ENCODE measurements at places on chromosomes 3 and 15.

DNA sequence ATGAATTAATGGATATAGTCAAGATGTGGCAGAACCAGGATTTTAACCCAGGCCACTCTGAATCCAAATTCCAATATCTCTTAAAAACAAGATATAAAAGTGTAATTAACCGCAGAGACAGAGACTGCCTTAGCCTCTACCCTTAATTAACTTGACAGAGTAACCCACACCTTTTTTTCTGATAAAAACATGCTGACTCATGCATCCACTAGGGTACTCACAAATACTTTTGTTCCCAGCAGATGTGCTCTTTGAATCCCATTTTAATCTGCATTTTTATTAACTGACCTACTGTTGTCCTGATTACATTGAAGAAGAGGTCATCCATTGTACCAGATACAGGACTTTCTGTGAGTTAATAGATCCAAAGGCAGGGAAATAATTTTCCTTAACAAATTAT is 278.3 kb downstream of the CHL1 start:
- DNase-seq, result no peak

DNA sequence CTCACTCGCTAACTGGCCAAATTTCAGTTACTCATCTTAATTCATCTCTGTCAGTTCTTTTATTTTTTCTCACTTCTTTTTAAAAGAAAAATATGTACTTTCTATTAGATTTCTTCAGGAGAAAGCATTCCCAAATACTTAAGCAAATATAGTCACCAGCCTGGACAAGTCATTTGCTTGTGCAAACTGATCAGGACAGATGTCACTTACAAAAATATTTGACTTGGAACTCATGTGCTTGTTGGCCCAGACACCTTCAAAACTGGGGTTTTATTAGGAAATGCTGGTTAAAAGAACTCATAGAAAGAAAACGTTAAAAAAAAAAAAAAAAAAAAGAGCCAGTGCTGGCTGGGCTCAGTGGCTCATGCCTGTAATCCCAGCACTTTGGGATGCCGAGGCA is 31.3 kb upstream of the FOXP1 start:
- no peak for DNase-seq

DNA sequence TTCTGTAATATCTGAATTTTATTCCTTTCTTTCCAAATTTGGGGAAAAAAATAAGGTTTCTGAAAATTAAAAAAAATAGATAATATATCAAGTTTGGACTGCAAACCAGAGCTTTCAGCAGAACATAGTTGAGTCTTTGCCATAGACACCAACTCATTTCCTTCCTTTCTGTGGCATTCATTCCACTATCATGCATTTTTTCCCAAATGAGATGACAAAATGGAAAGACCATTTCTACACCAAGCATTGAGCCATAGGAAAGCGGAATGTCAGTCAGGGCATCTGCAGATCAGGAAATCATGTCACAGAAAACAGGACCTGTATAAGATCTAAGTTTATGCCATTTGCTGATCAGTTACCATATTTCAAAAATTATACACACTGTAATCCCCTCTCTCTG is 333.3 kb upstream of the THBS1 start:
- no peak for DNase-seq

DNA sequence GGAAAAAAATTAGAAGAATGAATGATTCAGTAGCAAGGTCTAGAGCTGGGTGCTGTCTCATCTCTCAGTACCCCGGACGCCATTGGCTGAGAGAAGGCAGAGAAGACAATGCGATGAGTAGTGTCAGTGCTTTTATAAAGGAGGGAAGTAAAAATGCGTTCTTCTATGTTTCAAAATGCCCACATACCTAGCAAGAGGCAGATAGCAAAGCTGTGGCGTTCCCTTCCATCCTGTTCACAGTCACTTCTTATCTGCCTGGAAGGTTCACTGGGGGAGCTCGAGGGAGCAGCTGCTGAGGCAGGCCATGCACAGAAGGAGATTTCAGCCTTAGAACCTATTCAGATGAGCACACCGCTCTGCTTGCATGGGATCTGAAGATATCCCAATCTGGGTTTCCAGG is 234.0 kb downstream of the RPLP1 start:
- DNase-seq, result no peak

- DNase-seq, result no peak
Observed at GRCh38 chr3:9066141-9066540, 102.9 kb upstream of the RAD18 start.

DNA sequence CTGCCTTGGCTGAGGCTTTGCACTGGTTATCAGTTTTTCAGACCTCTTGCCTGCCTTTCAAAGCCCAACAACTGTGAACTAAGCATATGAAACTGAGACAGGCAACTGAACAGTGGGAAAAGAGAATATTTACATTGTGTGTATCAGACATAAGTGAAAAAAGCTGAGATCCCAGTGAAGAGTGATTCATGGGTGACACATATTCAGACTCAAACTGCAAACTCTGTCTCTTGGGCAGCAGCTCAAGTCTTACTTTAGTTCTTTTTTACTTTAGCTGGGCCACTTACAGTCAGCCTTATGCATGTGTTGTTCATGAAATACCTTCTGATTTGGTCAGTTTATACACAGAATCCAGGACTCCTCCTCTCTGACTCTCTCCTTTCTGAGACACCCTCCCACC is 19.2 kb downstream of the SUCLG2 start:
- no peak for DNase-seq

- no peak for DNase-seq
Observed at GRCh38 chr3:33722626-33723370, 4.7 kb upstream of the CLASP2 start.

DNA sequence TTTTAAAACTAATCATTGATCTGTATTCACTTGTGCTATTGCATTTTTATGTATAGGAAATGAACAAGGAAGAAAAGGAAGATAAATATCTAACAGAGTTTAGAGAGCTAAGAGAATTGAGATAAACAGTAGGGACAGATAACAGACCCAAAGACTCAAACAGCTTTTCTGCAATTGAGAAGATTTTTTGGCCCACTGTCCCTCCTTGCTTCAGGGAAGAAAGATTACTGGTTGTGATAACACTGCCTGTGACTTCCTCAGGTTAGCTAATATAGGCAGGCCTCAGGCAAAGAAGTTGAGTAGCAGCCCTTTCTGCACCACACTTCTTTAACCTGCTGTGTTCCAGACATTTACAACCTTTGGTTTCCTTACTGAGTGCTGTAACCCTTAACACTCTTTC is 2.7 kb upstream of the COX17 start:
- no peak for DNase-seq

DNA sequence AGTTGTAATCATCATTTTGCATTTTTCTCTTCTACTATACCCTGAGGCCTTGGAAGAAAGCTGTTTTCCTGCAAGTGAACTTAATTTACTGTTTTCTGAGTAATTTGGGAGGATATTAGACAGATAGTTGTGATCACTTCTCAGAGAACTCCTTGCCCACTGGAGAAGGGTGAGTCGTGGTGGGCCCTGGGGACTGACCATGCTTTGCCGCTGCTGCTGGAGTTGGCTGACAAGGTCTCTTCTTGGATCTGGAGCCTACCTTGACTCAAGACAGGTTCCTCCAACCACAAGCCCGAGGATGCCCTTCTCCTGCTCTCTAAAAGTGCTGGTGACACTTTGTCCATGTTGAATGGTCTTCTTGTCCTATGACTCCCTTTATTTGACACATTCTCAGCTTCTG is 68.4 kb downstream of the KCNAB1 start:
- DNase-seq, result no peak

DNA sequence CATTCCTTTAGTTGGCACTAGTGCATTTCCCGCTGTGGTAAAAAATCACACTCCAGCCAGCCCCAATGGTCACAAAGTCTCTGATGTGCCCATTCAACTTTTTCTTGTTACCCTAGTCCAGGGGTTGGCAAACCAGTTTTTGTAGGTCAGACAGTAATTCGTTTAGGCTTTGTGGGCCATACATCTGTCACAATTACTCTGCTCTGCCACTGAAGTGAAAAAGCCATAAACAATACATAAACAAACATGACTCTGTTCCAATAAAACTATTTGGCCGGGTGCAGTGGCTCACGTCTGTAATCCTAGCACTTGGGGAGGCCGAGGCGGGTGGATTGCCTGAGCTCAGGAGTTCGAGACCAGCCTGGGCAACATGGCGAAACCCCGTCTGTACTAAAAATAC is 78.5 kb downstream of the POLR2M start:
- no peak for DNase-seq

- no peak for DNase-seq
Observed at GRCh38 chr3:155737844-155738460, 6.9 kb downstream of the PLCH1 start.

- peak; percentile 53 for DNase-seq
Observed at GRCh38 chr15:28974142-28974541, 88.4 kb downstream of the APBA2 start.

DNA sequence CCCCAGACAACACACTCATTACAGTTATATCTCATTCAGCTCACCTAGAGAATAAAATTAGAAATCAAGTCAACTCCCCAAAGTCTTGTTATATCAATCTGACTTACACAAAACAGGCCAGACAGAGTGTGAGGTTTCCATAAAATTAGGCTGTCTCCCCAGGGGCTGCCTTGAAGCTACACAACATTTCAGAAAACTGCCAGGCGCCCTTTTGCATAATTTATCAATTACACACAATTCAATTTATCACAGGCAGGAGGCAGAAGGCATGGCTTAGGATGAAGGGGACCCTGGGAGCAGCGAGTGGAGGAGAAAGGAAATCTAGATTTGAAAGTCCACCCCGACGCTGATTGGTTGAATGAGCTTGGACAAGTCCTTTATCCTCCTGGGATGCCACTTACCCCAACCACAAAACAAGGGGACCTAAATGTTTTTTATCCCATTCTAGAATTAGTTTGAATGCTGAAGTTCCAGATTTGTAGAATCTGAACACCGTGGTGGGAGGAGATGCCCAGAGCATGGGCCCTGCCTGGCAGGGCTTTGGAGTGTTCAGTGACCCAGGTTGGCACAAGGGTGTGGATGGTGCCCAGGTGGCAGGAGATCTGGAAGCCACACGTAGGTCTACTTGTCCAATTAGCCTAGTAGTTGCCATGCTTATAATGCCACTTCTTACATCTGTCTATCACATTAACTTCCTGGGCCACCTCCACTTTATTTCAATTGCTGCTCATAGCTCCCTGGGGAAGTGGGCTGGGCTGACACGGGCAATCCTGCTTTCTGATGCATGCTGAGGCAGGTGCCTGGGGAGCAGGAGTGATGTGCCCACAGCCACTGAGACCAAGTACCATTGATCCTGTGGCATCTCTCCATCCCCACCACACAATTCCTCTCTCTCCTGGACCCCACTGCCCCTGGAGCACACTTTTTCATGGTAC is 119.8 kb upstream of the TLE3 start:
- DNase-seq, result no peak

DNA sequence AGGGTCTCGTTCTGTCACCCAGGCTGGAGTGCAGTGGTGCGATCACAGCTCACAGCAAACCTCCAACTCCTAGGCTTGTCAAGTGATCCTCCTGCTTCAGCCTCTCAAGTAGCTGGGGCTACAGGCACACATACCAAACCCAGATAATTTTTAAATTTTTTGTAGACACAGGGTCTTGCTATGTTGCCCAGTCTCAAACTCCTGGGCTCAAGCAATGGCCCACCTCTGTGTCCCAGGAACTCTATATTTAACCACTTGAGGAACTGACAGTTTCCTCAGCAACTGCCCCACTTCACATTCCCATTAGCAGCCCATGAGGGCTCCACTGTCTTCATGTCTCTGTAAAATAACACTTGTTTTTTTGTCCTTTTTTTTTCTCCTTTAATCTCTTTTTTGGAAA is 68.4 kb downstream of the TAMM41 start:
- DNase-seq, result no peak

DNA sequence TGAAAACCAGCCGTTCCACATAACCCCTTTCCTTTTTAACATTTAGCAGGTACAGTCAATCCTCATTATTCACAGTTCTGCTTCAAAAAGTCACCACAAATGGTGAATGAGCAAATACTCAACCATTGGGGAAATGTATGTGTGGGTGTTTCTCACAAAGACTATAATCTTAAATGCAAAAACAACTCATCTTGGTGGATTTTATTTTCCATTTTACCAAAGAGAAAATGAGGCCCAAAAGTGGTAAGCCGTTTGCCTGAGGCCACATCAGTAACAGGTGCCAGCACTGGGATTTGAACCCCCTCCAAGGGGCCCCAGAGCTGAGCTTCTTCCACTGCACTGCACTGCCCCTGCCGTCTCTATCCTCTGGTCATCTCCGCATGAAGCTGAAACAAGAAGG is 208.8 kb downstream of the OSBPL10 start:
- no peak for DNase-seq

DNA sequence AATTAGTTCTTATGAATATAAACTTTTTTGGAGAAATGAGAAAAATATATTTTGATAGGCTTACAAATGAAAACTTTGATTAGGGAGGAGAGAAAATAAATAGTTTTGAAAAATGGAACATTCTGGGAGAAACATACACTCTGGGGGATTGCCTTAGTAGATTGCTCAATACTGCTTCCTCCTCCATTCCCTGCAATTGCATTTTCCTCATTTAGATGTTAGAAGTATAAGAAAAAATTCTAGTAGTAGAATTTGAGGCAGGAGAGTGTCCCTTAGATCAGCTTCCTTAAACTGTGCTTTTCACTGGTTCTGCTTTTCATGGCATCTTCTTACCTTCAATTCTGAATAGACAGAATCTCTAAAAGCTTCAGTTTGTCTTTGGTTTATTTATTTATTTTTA is 46.2 kb upstream of the CTDSPL2 start:
- no peak for DNase-seq

GRCh38 chr3:132772252-132772651 is 50.0 kb upstream of the NPHP3 start:
- DNase-seq, result no peak

DNA sequence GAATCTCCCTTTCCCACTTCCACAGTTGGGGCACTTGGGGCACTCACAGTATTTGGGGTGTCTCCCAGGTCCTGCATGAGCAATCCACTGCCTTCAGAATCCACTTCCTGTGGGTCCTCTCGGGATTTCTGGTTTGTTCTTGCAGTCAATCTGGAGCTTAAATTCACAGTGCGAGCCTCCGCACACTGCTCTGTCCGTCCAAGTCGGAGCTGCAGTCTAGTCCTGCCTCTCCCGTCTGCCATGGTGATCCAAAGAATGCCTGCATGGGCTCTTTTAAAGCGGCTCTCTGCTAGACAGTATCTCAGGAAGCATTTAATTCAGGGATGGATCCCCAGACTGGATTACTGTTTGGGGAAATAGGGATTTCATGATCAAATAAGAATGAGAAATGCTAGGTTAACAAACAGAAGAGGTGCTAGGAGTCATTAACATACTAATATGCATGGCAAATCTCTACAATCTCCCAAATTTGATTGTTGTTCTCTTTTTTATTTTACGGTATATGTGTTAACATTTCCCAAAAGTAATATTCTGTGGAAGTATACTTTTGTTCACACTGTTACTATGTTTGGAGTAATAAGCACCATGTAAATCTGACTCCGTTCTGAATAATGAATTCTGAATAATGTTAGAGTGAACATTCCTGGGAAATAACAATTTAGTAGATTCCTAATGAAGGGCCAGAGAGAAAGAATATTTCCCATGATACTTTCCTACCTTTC is 142.5 kb downstream of the HCN4 start:
- DNase-seq, result no peak

GRCh38 chr3:18743761-18744160 is 318.6 kb upstream of the SATB1 start:
- DNase-seq, result no peak

Measured in CD4-positive, alpha-beta T cell treated with Interleukin-15 for 1 hour (primary cell).